Aorta (tissue), 5 donors: ENCODE measurements at places on chromosomes 7 and 10. TPM values are rescaled to one million over a fixed set of nuclear protein-coding genes. Genes with fewer than 3 reads are reported as not detected.

MIOS gene
- total RNA-seq: 23.2 TPM

PLAU gene
- total RNA-seq: 33.6 TPM

TUBB8 gene
- total RNA-seq: not detected

PCLO gene
- 0.52 TPM for total RNA-seq

ENKUR gene
- 0.36 TPM for total RNA-seq

NPC1L1 gene
- 0.39 TPM for total RNA-seq

PNLIPRP2 gene
- 1.2 TPM for total RNA-seq

ACBD7 gene
- total RNA-seq: not detected

GRID2IP gene
- total RNA-seq: 0.16 TPM

ZDHHC16 gene
- total RNA-seq: 35.6 TPM

SPDYE18 gene
- total RNA-seq: 1.2 TPM

MTPN gene
- 89.3 TPM for total RNA-seq

SKIDA1 gene
- total RNA-seq: 1.4 TPM

PTPRE gene
- total RNA-seq: 41.3 TPM

HOXA1 gene
- 1.6 TPM for total RNA-seq

FXYD4 gene
- not detected for total RNA-seq

STAMBPL1 gene
- total RNA-seq: 12.0 TPM

COPS6 gene
- 81.0 TPM for total RNA-seq

MMS19 gene
- total RNA-seq: 34.3 TPM

NAPEPLD gene
- 20.5 TPM for total RNA-seq

GPR26 gene
- total RNA-seq: not detected

EGR2 gene
- total RNA-seq: 23.0 TPM

SPDYE11 gene
- total RNA-seq: not detected

PNLIP gene
- total RNA-seq: 2.3 TPM

ARPC1A gene
- total RNA-seq: 106 TPM

DPYSL4 gene
- total RNA-seq: 1.4 TPM

PRSS1 gene
- 6.3 TPM for total RNA-seq

SMKR1 gene
- not detected for total RNA-seq

ASZ1 gene
- not detected for total RNA-seq

GPR15LG gene
- total RNA-seq: not detected

HABP2 gene
- not detected for total RNA-seq

OPTN gene
- 87.4 TPM for total RNA-seq

TMEM213 gene
- not detected for total RNA-seq

FZD8 gene
- total RNA-seq: 28.6 TPM

LLCFC1 gene
- total RNA-seq: not detected

EBF3 gene
- total RNA-seq: 23.3 TPM

CDH23 gene
- 7.5 TPM for total RNA-seq

HHEX gene
- total RNA-seq: 22.7 TPM

FAM25A gene
- total RNA-seq: not detected

COBL gene
- 0.75 TPM for total RNA-seq

TFEC gene
- total RNA-seq: 12.4 TPM

NODAL gene
- not detected for total RNA-seq

MMP21 gene
- total RNA-seq: 0.16 TPM

TNS3 gene
- total RNA-seq: 140 TPM

NEUROD6 gene
- not detected for total RNA-seq

POLR1F gene
- 9.8 TPM for total RNA-seq

ZNF783 gene
- total RNA-seq: 14.6 TPM
